ENCODE measurements at places on chromosomes 3 and 15.

DNA sequence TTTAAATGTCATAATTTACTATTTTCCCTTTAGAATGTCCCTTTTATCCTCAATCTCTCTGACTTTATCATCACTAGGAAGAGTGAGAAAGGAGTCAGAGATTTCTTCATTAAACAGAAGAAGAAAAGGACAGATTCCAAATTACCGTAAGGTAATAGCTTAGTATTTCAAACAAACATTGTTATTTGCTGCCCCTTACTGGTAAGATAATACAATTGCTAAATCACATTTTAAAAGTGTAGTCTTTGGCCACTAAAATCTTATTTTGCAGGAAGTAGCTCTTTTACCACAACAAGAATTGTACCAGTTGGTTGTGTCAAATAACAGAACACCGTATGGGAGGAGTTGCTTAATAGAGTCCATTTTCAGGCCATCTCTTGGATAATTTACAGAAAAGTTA lies 53.7 kb downstream of the CGGBP1 start:
- DNase-seq: no peak

DNA sequence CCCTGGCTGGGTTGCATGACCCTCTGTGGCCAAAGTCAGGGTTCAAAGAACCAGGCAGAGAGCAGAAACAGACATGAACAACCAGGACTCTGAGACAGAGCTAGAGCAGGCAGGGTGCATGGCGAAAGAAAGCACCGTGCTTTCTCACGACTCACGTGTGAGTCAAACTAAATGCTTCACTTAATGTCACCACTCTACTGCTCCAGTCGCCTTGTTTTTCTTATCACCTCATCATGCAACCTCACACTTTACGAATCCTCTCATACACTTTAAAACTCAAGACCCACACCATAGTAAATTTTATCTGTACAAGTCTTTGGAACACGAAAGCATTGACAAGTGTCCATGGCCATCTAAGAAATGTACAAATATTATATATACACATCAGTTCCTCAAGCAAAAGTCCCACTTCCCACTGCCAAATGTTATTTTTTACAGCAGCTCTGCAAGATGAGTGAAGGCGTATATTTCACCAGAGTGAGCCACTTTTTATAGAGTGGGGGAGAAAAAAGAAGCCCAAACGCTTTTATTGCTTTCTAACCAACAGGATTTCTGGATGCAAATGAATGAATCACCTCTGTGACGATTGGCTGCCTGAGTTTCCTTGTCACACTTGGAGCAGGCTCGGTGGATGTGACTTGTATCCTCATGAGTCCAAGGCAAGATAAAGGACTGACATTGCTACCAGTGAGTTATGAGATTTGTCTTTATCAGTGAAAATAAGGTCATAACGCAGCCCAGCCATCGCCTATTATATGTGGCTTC lies 16.0 kb upstream of the MEGF11 start:
- no peak for DNase-seq

DNA sequence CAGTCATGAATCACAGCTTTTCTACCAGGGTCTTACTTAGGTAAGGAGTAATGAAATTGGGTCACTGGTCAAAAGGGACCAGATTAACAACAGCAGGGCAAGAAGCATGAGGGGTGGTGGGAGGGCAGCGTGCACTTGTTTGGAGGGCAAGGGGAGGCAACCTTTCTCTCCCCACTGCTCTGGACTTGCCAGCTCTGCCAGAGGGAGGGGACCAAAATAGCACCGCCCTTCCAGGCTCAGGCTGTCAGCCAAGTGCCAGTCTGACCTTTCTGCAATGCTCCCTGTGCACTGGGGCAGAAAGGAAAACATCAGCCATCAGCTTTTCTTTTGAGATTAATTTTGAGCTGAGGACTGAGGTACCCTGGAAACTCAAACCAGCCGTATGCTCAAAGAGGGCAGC lies 4.5 kb upstream of the ULK3 start:
- DNase-seq: no peak

DNA sequence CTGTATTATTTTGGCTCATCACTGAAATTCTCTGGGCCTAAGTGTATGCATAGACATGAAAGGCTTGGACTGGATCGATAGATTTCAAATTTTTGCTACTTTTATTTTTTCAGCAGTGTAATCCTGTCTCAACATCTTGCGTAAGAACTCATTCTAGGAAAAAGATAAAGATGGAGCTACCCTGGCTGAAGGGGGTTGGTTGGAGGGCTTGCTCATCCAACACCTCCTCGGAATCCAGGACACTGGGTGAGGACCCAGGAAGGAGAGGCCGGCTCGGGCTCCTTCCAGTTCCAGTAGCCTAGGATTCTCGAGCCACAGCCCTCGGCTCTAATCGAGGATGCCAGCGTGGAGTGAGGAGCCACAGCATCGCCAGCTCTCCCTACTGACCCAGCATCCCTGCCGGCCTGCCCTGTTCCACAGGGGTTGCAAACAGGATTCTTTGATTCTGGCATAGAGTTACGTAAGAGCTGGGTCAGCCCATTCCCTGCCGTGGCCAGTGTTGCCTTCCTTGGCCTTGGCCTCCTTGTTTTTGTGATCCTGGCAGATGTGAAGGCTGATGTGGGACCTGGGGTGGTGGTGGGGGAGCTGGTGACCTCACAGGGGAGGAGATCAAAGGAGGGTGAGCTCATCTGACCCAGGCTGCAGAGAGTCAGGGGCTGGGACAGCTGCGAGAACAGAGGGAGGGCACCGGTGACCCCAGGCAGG lies 149.5 kb downstream of the ALDH1A2 start:
- no peak for DNase-seq

- DNase-seq: no peak
Measured at GRCh38 chr15:98124581-98124980, 164.1 kb downstream of the ARRDC4 start.

- DNase-seq: no peak
Measured at GRCh38 chr15:20645956-20646355, 104.4 kb upstream of the GOLGA6L6 start.

Data from endothelial cell (in vitro differentiated cells).